ENCODE measurements at places on chromosomes 2 and 18. TPM values are rescaled to one million over a fixed set of nuclear protein-coding genes. Genes with fewer than 3 reads are reported as not detected.

ANKRD36 gene
- 14.3 TPM for polyA plus RNA-seq

C2orf66 gene
- polyA plus RNA-seq, result 0.71 TPM

GRCh38 chr2:44952806-44953498 lies 11.4 kb downstream of the SIX3 start:
- DNase-seq, result no peak

DNA sequence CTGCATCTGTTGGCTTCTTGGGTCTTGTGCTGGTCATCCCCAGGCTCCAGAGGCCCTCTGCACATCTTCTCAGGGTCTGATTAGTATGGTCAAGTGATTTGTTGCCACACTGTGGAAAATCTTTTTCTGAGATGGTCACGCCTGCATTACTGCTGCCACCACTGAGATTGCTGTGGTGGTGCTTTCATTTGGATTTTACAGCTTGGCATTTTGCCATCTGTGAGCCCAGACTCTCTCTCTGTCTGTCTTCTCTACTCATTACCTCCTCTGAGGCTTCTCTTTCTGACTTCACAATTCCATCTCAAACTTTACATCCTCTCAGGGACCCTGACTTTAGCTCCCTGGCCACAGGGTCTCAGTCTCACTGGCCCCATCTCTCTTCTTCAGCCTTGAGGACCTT lies 154.6 kb downstream of the LRRTM1 start:
- no peak for DNase-seq

SLC11A1 gene
- 0.99 TPM for polyA plus RNA-seq

GRCh38 chr2:232521959-232522622 lies 1.9 kb downstream of the PRSS56 start:
- no peak for DNase-seq

- DNase-seq, result no peak
Observed at GRCh38 chr2:38494394-38494793, 108.3 kb downstream of the HNRNPLL start.

DNA sequence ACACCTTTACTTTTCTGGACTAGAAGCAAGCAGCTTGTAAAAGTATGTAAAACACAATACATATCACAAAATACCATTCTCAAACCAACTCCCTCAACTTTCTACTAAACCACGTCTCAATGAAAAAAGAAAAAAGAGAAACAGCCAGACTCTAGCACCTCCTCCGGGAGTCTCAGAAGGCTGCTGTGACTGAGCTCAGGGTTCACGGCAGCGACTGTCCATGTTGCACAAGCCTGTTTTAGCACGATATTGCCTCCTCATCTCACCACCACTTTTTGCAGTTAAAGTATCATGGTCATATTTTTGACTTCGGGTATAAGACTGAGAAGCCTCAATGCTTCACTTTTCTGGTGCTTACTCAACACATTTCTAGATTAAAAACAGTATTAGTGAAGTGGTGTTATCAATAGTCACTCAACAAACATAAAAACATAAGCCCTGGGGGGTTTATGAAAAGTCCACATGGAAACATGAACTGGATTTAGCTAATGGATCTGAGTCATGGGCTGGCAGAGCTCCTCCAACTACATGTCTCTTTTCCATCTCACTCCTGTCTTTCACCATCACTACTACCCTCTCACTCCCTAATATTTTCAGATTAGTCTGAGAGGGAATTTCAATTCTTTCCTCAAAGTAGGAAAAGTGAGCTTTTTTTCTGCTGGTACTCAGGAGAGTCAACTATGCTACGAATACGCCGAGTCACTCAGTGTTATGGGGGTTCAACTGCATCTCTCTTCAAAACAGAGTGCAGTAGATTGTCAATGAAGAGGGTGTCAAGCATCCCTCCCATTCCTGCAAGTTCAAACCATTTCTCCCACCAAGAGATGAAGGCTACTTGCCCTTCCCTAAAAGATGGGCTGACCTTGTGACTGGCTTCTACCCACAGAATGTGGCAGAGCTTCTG lies 113.7 kb downstream of the OSR1 start:
- no peak for DNase-seq

- DNase-seq, result no peak
Observed at GRCh38 chr2:25286723-25287483, 54.8 kb downstream of the DNMT3A start.

DNA sequence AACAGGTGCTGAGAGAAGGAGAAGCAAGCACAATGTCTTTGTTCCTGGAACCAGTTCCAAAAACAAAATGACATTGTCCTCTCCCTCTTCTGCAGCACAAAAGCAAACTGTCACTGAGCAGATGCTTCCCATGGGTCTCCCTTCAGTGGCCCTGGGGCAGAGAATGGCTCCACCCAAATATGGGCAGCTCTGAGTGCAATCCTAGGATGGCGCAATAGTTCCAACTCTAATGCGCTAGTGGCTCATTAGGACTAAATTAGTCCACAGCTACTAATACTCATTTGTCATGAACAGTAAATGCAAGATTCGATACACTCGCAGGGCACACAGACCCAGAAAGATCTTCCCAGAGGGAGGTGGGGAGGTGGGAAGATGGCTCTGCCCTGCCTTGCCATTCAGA lies 205.2 kb upstream of the CHAC2 start:
- no peak for DNase-seq

DNA sequence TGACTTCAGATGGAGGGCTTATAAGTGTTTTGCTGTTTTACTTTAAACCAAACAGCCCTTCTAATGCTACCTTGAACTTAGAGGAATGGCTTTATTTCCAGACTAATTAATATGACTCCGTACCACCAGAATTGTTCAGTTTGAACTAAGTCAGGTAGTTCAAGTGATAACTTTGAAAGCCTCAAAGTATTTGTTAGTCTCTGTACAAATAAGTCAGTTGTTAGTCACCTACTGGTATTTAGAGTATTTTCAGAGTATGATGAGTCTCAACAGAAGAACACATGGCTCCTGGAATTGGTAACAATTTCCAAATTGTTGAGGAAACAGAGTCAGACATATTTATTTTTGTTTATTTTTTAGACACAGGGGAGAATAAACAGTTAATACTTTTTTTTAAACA lies 381.8 kb upstream of the NRXN1 start:
- DNase-seq, result no peak

GRCh38 chr2:25032901-25033300 lies 9.0 kb upstream of the EFR3B start:
- no peak for DNase-seq

DNA sequence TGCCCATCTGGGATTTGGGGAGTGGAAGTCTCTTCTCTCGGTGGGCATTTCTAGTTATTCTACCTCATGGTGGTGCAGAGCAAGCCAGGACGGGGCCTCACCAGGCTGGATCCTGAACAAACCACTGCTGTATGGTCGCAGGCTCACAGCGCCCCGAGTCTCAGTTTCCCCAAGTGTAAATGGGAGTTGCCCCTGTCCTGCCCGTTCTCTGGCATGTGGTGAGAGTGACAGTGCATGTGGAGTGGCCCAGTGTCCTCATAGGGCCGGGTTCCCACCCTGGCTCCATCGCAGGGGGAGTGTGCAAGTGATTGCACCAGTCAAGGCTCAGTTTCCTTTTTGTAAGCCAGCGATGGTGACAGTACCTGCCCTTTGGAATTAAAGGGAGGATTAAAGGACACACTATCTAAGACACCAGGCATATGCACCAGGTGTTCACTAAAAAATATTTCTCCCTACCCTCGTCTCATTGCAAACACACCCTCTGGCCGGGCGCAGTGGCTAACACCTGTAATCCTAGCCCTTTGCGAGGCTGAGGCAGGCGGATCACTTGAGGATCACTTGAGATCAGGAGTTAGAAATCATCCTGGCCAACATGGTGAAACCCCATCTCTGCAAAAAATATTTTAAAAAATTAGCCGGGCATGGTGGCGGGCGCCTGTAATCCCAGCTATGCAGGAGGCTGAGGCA lies 173.3 kb upstream of the MYCN start:
- no peak for DNase-seq

Data from renal cortex interstitium (tissue), 15 donors.